ENCODE measurements at places on chromosomes 5 and 9. TPM values are rescaled to one million over a fixed set of nuclear protein-coding genes. Genes with fewer than 3 reads are reported as not detected.

GRCh38 chr5:96973532-96974401 lies 37.9 kb downstream of the LNPEP start:
- DNase-seq: no peak

- DNase-seq: peak; percentile 26
Measured at GRCh38 chr9:129702589-129703520, 37.4 kb downstream of the PRRX2 start.

DNA sequence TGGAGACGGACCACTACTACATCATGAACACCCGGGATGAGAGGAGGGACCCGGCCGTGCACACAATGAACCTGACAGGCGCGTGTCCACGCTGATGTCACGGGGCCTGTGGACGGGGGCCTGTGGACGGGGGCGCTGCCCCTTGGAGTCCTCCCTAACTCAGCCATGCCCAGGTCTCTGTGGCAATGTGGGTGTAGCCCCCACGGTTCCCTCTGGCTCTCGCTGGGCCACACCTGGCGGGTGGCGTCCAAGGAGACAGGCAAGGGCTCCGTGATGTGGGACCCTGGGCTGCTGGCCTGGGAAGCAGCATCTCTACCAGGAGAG lies 22.1 kb downstream of the PAEP start:
- no peak for DNase-seq

- peak; percentile 22 for DNase-seq
Measured at GRCh38 chr5:141617682-141618029, 1.1 kb downstream of the DIAPH1 start.

- DNase-seq: peak; percentile 88
Measured at GRCh38 chr5:54329731-54330709, 19.6 kb upstream of the ARL15 start.

DNA sequence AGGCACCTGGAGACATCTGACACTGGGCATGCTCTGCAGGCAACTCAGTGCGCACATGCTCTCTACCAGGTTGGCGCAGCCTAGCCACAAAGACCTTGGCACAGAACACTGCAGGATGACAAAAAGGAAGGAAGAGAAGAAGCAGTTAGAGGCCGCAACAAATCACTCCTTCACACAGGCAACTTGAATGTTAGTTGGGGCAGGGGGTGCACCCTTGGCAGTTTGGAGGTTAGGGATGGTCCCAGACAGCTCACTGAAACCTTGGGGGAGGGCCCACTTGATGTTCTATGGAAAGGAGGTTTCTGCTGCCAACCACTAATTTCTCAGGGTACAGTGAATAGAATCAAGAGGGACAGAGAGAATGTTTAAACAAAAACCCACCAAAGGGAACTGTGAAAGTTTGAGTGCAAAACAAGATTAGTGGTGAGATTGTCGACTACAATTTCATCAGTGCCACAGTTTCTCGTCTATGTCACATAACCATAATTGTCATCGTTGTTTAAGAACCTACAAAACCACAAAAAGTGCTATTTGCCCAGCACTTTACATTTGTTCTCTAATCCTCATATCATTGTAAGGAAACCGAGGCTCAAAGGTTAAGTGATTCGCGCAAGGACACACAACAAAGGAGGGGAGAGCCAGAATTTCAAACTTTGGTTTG lies 48.7 kb downstream of the FBXW11 start:
- no peak for DNase-seq

- DNase-seq: peak; percentile 85
Measured at GRCh38 chr5:10467281-10468198, 25.9 kb downstream of the ROPN1L start.

DNA sequence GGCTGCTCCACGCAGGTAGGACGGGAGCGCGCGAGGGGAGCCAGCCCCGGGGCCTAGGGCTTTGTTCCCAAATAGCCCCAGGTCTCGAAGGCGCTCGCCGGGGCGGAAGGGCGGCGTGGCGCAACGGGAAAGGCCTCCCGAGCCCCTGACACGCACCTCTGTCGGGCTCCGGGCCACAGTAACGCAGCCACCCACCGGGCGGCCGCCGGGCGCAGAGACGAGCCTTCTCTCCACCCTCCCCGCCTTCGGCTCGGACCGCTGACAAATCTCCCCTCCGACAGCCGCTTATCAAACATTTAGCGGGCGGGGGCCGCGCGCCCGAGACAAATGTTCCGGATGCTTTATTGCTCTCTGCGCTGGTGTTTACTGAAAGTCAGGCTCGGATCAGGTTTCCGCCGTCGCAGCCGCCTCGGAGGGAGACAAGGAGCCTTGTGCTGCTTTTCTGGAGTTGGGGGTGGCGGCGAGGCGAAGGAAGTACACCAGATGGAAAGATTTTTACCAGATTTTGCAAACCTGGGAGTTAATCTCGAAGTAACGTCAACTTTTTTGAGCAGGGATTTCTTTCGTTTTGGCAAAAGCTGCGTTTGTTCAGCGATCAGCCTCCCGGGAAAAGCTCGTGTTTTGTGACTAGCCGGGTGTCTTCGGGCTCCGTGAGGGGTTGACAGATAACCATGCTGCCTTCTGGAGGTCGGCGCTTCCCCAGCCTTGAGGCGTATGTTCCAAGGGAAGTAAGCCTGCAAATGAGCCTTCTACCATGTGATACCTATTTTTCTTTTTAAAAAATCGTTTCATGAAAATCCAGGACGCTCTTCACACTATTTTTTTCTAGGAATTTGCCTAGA lies 950 bp downstream of the RGMB start:
- DNase-seq: peak; percentile 84

DNA sequence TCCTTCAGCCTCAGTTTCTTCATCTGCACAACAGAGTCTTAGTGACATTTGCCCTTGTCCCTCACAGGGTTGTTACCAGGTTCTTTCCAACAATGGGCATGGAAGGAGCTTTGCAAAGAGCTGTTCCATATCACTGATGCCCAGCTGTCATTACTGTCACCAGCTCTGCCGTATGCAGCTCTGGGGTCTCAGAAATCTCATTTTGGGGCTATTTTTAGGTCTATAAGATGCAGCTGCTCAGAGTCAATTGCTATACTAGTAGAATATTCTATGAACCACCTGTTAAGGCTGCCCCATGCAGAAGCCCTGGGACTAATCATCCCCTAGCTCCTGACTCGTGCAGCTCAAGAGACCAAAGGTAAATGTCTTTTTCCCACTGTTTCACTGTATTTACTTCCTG lies 105.1 kb upstream of the TNPO1 start:
- no peak for DNase-seq

DNA sequence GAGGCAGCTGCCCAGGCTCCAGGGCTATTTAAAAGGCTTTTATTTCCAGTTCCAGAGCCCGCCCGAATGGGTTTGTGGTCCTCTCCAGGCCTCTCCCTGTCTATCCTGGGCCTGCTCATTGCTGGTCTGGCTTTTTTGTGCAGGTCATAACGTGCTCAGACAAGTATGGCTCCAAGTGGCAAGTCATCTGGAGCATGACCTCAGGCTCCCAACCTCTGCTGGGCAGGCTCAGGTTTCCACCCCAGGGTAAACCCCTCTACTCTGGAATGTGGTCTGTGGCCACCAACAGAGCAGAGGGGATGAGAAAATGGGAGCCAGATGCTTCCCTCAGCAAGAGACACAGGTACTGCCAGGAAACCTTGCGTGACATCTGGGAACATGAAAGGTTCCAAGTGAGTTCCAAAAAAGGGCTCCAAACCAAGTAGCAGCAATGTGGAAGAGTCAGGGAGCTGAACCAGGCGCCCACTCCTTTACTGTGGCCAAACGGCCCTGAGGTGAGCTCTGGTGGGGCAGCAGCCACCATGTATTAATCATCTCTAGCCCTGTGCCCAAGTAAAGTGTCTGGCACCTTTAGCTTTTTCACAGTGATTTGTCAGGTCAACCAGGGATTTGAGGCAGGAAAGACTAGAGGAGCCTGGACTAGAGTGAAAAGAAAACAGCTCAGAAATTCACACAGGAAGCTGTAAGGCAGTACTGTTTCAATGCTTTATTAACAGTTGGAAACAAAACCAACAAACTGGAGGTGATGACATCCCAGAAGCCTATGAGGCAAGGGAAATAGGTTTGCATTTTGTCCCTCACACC lies 25.7 kb downstream of the PCDHGC5 start:
- no peak for DNase-seq

GRCh38 chr5:68086439-68086838 lies 129.1 kb upstream of the PIK3R1 start:
- no peak for DNase-seq

DNA sequence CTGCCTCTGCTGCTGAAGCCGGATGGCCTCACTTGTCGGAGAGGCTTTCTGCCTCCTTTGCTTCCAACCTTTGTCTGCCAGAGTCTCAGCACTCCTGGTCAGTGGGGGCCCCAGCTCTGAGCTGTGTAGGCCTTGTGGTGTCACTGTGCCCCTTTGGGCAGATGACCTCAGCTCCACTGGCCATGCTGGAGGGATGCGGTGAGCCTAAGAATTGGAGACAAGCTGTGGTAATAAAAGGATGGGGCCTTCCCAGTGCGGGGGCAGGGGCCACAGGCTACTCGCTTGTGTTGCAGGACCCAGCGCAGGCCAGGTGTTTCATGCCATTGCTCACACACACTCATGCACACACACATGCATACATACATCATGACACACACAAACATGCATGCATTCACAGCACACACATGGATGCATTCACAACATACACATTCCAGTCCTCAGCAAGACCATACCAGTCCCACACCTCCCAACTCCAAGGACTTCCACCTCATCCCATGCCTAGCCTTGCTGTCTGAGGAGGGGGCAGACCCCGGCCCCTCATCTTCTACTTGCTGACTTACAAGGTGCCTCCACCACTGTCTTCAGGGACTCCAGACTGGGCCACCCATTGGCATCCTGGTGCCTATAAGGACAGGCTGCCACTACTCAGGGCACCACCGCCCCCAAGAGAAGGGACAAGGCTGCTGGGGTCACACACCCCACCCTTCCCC lies 237.7 kb downstream of the SYK start:
- no peak for DNase-seq

DNA sequence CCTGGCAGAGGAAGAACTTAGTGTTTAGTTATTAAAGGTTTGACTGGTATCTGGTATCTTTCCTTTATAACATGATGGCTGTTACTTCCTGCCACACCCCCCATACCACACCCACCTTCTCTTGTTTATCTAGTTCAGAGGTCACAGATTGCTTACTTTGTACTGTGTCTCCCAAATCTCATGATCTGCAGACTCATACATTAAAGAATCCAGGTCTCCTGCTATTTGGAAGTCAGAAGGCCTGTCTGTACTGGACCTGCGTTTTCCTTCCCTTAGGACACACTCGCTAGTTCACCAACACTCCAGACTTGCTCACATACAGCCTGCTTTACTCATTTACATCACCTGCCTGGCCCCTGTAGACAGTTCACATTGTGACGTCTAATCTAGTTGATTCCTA lies 39.3 kb downstream of the NUDT12 start:
- peak; percentile 82 for DNase-seq

The P4HA2 gene
- total RNA-seq: 38.7 TPM

The FAM153A gene
- total RNA-seq: not detected

The GFI1B gene
- not detected for total RNA-seq

The SVEP1 gene
- 0.04 TPM for total RNA-seq

The TAS2R1 gene
- total RNA-seq: not detected

Measured in PC-3 (cell line).